Activated naive CD4-positive, alpha-beta T cell treated with anti-CD3 and anti-CD28 coated beads for 36 hours (primary cell): ENCODE measurements at places on chromosomes 3 and 15. TPM values are rescaled to one million over a fixed set of nuclear protein-coding genes. Genes with fewer than 3 reads are reported as not detected.

Gene SLC6A20
- total RNA-seq: not detected

Gene C2CD4A
- total RNA-seq: 0.14 TPM

GRCh38 chr3:65811086-65811761, 227.5 kb downstream of the MAGI1 start:
- no peak for DNase-seq

- peak; percentile 35 for DNase-seq
These were observed 3.6 kb upstream of the SMAD6 start for GRCh38 chr15:66698318-66698961.

GRCh38 chr15:101232677-101233076, 19.2 kb downstream of the CHSY1 start:
- DNase-seq: no peak
